ENCODE measurements at places on chromosomes 13 and 19.

- H3K36me3 ChIP-seq, result peaks cover 5% of the 10 kb centered on the region
- H3K27ac ChIP-seq, result no peak overlapping the region
- H3K4me1 ChIP-seq, result no peaks in the 10 kb centered on the region
- no peaks in the 10 kb centered on the region for H3K27me3 ChIP-seq
- no peak overlapping the region for H3K4me3 ChIP-seq
- no peak for DNase-seq
These were observed 19.9 kb downstream of the ZFP30 start for GRCh38 chr19:37635076-37636056.

- H3K4me3 ChIP-seq, result no peak overlapping the region
- H3K27me3 ChIP-seq, result no peaks in the 10 kb centered on the region
- DNase-seq, result no peak
- no peak overlapping the region for H3K27ac ChIP-seq
- no peaks in the 10 kb centered on the region for H3K36me3 ChIP-seq
These were observed 295.8 kb downstream of the NDFIP2 start for GRCh38 chr13:79776531-79777295.

GRCh38 chr13:28542804-28543203, 47.9 kb upstream of the FLT1 start:
- no peaks in the 10 kb centered on the region for H3K36me3 ChIP-seq
- no peaks in the 10 kb centered on the region for H3K4me1 ChIP-seq
- H3K27ac ChIP-seq, result no peak overlapping the region
- DNase-seq, result no peak
- H3K27me3 ChIP-seq, result no peaks in the 10 kb centered on the region

- H3K27me3 ChIP-seq, result no peaks in the 10 kb centered on the region
- no peaks in the 10 kb centered on the region for H3K36me3 ChIP-seq
- no peak overlapping the region for H3K4me3 ChIP-seq
- H3K4me1 ChIP-seq, result no peaks in the 10 kb centered on the region
These were observed 221.9 kb downstream of the TSHZ3 start for GRCh38 chr19:31127134-31127967.

GRCh38 chr13:73082471-73082870, 23.7 kb downstream of the KLF5 start:
- H3K4me1 ChIP-seq, result no peaks in the 10 kb centered on the region
- H3K36me3 ChIP-seq, result no peaks in the 10 kb centered on the region
- no peak for DNase-seq
- H3K27ac ChIP-seq, result no peak overlapping the region
- H3K27me3 ChIP-seq, result no peaks in the 10 kb centered on the region
- no peak overlapping the region for H3K4me3 ChIP-seq

DNA sequence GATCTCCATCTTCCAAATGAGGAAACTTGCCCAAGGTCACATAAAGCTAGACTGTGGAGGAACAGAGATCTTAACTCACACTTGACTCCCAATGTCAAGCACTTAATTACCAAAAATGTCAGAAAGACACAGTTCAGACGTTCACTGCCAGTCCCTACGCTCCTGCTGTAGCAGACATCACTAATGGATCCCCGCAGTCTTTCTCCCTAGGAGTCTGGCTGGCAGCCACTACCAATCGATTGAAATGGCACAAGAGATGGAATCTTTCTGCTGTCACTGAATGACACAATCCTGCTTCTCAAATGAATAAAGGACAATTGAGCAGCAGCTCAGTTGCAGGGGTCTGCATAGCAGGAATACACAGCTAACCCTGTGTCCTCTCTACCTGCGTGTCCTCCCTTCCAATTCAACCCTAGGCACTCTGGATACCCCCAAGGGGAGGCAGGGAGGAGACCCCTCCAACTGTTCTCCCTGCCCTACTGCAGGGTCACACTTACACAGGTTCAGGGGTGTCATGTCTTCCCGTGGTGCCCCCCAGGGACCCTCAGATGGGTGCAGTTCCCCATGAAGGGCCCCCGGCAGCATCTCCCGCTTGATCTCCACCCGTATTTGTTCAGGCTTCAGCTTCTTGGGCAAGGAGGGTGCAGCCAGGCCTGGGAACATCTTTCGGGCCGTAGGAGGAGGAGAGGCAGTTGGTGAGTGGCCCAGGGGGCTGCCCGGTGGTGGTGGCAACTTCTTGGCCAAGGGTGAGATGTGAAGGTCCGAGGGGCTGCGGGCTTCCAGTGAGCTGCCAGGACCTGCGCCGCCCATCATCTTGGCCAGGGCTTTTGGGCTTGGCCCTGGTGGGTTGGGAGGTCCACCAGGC, 7.9 kb upstream of the AKAP8L start:
- peaks cover 66% of the 10 kb centered on the region for H3K36me3 ChIP-seq
- H3K27ac ChIP-seq, result no peak overlapping the region
- no peaks in the 10 kb centered on the region for H3K27me3 ChIP-seq
- H3K4me1 ChIP-seq, result peaks cover 16% of the 10 kb centered on the region
- H3K4me3 ChIP-seq, result no peak overlapping the region

DNA sequence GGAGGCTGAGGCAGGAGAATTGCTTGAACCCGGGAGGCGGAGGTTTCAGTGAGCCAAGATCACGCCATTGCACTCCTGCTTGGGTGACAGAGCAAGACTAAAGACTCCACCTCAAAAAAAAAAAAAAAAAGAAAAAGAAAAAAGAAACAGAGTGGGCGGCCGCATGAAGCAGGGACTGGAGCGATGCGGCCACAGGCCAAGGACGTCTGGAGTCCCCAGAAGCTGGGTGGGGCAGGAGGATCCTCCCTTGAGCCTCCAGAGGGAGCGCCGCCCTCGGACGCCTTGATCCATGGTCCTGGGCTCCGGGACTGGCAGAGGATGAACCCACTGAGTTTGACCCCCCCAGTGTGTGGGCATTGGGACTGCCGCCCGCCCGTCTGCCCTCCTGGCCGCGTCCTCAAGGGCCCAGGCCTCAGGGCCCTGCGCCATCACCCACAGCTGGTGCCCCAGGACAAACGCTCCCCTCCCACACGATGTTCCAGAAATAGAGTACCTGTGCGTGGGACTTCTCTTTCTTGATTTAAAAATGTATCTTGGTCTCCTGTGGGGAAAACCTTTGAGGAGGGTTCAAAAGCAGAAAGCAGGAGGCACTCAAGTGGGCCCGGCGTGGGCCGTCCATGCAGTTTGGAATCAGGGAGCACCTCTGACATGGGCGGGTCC, 15.5 kb downstream of the BTBD2 start:
- no peak overlapping the region for H3K4me3 ChIP-seq
- no peaks in the 10 kb centered on the region for H3K27me3 ChIP-seq
- peaks cover 30% of the 10 kb centered on the region for H3K36me3 ChIP-seq
- no peak for DNase-seq
- H3K4me1 ChIP-seq, result no peaks in the 10 kb centered on the region

GRCh38 chr19:55209693-55210472, 582 bp upstream of the PTPRH start:
- no peaks in the 10 kb centered on the region for H3K36me3 ChIP-seq
- H3K27ac ChIP-seq, result no peak overlapping the region
- DNase-seq, result no peak
- H3K4me1 ChIP-seq, result peaks cover 5% of the 10 kb centered on the region
- no peaks in the 10 kb centered on the region for H3K27me3 ChIP-seq

DNA sequence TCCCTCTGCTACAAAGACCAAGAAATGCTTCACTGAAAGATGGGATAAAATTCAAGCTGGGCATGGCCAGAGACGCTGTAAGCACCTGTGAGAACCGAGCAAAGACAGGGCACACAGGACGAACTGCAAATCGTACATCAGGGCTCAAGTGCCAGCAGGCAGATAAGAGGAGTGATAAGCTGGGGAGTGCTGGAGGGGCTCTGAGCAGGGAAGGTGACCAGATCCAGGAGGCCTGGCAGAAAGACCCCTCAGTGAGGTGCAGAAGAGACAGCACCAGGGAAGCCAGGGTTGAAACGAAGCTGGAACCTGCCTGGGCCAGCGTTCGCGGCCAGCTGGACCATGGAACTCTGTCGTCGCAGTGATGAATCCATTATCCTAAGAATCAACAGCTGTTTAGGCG, 10.2 kb downstream of the RAB20 start:
- no peaks in the 10 kb centered on the region for H3K27me3 ChIP-seq
- H3K4me3 ChIP-seq, result no peak overlapping the region
- peak overlapping the region; percentile 11 for H3K27ac ChIP-seq
- no peaks in the 10 kb centered on the region for H3K36me3 ChIP-seq

DNA sequence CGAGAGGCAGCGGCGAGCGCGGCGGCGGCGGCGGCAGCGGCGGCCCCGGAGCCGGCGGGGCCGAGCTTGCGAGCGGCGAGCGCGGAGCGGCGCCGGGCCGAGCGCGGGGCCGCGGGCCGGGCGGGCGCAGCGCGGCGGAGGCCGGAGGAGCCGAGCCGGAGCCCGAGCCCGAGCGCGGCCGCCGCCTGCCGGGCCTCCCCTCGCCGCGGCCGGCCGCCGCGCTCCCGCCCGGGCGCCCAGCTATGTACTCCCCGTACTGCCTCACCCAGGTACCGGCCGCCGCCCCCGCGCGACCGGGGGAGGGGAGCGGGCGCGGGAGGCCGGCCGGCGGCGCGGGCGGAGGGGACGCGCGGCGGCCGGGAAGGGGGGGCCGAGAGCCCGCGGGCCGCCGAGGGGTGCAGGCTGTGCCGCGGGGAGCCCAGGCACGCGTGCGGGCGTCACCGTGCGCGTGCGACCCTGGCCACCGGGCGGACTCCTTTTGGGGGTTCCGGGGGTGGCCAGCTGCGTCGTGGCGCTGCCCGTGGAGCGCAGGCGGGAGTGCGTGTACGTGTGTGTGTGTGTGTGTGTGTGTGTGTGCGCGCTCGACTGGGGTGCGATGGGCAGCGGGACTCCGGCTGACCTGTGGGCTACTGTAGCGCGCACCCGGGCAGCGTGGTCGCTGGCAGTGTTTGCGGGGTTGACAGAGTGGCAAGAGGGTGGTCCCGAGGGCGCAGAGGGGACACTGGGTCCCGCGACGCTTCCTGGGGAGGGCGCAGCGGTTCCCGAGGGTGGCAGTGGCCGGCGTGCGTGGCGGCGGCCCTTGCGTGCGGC, 526 bp downstream of the NFIX start:
- DNase-seq, result no peak
- no peaks in the 10 kb centered on the region for H3K27me3 ChIP-seq
- H3K36me3 ChIP-seq, result peaks cover 9% of the 10 kb centered on the region
- peak overlapping the region; percentile 71 for H3K4me3 ChIP-seq
- peaks cover 9% of the 10 kb centered on the region for H3K4me1 ChIP-seq

DNA sequence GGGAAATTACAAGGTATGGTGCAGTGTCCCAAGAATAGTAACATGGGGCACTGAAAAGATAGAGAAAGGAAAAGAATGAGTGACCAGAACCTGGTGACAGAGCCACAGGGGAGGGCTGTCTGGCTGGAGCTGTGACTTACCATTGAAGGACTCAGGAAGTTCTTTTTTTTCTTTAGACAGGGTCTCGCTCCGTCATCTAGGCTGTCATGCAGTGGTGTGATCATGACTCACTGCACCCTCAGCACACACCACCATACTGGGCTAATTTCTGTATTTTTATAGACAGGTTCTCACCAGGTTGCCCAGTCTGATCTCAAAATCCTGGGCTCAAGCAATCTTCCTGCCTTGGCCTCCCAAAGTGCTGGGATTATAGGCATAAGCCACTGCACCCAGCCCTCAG, 8.8 kb upstream of the CPB2 start:
- no peaks in the 10 kb centered on the region for H3K27me3 ChIP-seq
- DNase-seq, result no peak
- H3K4me3 ChIP-seq, result no peak overlapping the region
- H3K36me3 ChIP-seq, result no peaks in the 10 kb centered on the region

DNA sequence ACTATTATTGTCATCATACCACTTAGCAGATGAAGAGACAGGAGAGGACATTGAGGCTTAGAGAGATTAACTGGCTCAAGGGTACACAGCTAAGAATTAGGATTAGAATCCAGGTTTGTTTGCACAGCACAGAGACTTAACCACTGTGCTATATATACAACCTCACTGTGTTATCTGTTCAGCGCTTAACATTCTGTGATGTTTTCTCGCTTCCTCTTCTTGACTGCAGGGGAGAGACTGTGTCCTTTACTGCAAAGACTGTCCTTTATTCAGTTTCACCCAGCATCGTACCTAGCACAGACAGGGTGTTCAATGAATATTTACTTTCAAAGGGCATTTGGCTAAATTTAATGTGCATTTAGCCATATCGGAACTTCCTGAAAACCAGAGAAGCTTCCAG, 54.9 kb upstream of the PCDH8 start:
- no peak overlapping the region for H3K27ac ChIP-seq
- no peak for DNase-seq
- no peaks in the 10 kb centered on the region for H3K36me3 ChIP-seq
- no peaks in the 10 kb centered on the region for H3K4me1 ChIP-seq
- H3K4me3 ChIP-seq, result no peak overlapping the region

- no peak overlapping the region for H3K27ac ChIP-seq
- DNase-seq, result no peak
- peaks cover 12% of the 10 kb centered on the region for H3K4me1 ChIP-seq
- H3K36me3 ChIP-seq, result no peaks in the 10 kb centered on the region
These were observed 34.9 kb downstream of the HTR2A start for GRCh38 chr13:46861959-46862358.

GRCh38 chr13:50070186-50070585, 54.9 kb downstream of the KCNRG start:
- no peaks in the 10 kb centered on the region for H3K4me1 ChIP-seq
- peaks cover 25% of the 10 kb centered on the region for H3K36me3 ChIP-seq
- no peaks in the 10 kb centered on the region for H3K27me3 ChIP-seq
- no peak overlapping the region for H3K27ac ChIP-seq
- no peak overlapping the region for H3K4me3 ChIP-seq
- DNase-seq, result no peak

All from upper lobe of right lung (tissue), 1 donor.